ENCODE measurements at places on chromosomes 1 and 21.
A peak's percentile ranks its signal among the peaks of the same experiment; 100 is the strongest.

- no peak for DNase-seq
Measured at GRCh38 chr1:7535934-7536878, 234.9 kb upstream of the VAMP3 start.

GRCh38 chr1:159918352-159919200 lies 6.7 kb downstream of the TAGLN2 start:
- no peak for DNase-seq

- DNase-seq = no peak
Measured at GRCh38 chr1:6322161-6322560, 61.3 kb upstream of the GPR153 start.

- DNase-seq = no peak
Measured at GRCh38 chr1:213676736-213677135, 311.0 kb upstream of the PROX1 start.

GRCh38 chr1:90723590-90724108 lies 6.5 kb upstream of the BARHL2 start:
- DNase-seq = no peak

- no peak for DNase-seq
Measured at GRCh38 chr1:44757420-44757819, 17.8 kb downstream of the KIF2C start.

DNA sequence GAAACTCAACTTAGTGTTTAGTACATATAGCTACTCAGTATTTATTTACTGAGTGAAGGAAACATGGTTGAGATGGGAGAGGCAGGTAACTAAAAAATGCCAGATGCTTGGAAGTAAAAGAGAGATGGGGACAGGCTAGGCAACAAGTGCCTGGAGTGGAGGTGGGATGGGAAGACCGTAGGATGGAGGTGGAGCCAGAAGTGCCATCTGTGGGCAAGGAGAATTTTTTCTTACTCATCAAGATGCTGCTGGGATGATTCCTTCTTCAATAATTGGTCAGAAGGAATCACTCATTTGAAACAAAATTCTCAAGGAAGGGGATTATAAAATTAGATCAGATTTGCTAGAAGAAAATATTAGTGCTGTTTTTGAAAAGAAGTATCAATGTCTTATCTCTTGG lies 72.9 kb downstream of the IFI44 start:
- no peak for DNase-seq

GRCh38 chr1:83055391-83056170 lies 943.4 kb downstream of the TTLL7 start:
- no peak for DNase-seq

DNA sequence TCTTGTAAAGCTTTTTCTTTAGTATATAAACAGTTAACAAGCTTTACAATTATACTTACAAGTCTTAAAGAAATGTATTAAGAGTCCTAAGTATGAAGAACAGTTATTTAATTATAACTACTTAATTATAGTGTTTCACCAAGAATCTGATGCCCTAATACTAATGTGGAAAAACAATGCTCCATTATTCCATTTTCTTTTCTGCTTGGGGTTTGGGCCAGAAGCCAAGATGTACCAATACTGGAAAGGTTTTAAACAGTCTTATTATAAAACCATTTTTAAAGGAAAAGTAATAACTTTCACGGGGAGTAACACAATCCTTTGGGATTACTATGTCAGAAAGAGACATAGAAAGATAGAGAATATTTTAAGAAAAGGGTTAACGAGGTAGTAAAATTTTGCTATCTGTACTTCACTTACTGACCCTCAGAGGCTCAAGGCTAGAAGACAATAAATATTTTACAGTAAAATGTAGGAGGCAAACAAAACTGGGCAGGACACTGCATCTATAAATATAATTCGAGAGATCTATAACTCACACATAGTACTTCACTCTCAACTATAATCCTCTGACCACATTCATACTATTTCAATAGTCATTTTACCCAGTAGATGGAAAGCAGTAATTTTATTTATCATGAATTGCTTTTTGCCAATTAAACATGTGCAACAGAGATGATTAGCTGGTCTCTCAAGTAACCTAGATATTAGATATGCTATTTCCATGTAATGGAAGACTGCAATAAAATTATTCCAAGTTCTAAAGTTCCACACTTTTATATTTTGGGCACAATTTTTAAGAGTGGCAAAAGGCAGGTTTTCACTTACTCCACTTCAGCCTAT lies 63.9 kb downstream of the LTN1 start:
- no peak for DNase-seq

DNA sequence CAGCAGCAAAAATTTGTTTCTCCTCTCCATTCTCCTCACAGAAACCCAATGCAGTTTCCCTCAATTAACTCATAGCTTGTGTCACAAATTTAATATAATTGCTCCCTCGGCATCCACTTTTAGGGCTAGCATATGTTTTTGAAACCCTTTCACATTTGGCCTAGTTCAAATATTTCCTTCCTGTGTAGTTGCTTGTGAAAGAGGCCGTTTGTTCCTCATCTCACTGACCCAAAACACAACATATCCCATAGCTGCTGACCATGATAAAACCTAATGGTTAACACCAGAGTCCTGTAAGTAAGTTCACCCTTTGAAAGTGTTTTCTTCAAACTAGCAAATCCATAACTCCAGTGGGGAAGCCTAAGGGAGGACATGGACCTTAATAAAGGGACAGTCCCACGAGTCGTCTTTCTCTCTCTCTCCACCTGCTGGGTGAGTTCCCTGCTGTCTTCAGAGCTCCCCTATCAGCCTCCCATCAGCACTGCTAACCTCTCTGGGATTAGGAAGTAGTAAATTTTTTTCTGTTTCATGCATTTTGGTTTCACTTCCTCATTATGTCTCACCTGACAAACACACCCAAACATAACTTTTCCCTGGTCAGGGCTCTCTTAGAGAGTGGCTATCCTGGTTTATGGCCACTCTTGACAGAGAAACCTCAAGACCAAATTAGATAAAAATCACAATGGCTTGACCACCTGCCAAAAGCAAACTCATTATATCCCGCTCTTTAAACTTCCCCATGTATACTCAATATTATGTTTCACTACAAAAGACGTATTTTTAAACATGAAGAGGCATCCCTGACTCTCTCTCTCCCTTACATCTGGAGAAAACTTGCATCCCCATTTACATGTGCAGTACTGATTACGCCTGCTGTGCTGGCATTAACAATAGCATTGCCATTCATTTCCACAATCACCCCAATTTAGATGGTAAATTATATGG lies 177.7 kb upstream of the HP1BP3 start:
- DNase-seq = peak; percentile 58

DNA sequence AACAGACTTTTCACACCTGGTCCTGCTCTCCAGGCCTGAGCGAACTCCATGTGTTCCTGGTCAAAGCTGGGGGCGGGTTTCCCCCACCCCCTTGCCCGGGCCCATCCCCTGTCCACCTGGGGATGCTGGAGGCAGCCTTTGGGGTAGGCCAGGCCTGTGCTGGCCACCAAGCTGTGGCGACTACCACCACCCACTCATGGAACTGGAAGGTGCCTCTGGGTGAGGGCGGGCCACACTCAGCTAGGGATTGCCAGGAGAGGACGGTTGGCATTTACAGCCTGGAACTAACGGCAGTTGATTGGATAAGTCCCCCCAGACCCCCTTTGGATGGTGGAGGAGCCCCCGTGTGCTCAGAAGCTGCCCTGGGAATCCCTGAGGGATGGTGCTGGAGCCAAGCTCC lies 7.9 kb downstream of the S100B start:
- no peak for DNase-seq

- DNase-seq = no peak
Measured at GRCh38 chr1:29485096-29485925, 249.0 kb downstream of the PTPRU start.

DNA sequence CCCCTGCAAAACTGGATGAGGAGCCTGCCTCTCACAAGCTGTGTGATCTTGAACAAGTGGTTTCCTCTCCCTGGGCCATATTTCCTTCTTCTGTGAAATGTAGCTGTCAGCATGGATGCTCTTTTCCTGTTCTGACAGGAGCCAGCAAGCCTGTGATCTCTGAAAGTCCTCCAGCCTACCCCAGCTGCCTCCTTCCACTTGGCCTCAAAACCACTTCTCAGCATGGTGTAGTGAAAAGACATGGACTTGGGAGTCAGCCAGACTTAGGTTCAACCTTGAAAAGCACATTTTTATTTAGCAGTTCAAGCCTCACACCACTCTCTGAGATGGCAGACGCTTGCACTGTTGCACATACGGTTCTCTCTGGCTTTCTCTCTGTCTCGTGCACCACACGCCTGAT lies 292.9 kb upstream of the DUSP10 start:
- DNase-seq = no peak

DNA sequence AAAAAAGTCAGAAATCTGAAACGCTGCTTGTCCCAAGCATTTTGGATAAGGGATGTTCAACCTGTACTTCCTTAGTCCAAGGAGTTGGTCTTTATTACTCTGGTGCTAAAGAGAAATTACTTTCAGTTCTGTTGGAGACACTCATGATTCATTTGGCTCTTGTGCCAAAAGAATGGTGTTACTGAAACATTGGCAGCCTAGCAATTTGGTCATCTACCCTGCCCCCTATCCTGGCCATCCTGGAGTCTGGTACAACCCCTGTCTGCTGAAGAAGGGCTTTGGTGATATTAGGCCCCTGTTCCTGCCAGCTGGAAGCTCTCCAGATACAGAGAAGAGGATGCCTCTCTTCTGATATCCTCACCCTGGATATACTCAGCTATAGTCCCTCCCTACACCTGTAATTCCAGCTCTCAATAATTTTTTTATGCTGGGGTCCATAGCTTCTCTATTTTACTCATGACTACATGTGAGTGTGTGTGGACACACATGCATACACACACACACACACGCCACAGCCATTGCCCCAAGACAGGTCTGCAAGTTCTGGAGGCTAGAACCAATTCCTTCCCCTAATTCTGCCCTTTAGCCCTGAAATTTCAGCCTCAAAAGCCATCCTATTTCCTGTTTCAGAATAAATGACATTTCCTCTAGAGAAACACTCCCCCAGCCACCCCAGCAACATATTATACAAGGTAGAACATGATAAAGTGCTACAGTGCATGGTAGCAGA lies 40.0 kb downstream of the LHX8 start:
- no peak for DNase-seq

DNA sequence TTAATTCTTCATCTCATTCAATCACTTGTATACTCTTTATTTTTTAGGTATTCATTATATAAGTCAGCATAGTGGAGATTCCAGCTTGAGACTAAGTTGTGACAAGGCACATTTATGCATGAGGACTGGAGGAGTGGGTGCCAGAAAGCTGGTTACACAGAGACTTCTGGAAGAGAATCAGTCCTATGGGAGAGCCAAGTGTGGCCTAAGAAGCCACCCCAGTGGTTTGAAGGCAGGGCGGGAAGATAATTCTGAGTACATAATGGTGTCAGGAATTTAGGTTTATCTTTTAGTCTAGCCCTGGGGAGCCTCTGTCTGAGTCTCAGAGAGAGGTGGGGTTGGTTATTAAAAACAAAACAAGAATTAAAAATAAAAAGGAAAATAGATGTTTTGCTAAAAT lies 83.0 kb downstream of the SPAG17 start:
- no peak for DNase-seq

DNA sequence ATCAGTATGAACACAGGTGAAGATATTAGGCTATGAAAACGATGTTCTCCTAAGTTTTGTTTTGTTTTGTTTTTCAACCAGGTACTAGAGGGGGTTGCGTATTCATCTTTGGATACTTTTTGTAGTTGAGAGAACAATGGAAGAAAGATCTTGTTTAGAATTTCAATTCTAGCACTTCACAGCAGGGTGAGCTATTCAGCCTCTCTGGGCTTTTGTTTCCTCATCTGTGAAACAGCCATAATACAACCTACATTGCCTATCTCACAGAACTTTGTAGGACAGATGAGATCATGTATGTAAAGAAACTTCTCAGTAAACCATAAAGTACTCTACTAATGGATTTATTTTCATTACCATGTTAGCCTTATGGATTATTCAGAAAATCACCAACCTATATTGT lies 199.5 kb downstream of the GPATCH2 start:
- no peak for DNase-seq

DNA sequence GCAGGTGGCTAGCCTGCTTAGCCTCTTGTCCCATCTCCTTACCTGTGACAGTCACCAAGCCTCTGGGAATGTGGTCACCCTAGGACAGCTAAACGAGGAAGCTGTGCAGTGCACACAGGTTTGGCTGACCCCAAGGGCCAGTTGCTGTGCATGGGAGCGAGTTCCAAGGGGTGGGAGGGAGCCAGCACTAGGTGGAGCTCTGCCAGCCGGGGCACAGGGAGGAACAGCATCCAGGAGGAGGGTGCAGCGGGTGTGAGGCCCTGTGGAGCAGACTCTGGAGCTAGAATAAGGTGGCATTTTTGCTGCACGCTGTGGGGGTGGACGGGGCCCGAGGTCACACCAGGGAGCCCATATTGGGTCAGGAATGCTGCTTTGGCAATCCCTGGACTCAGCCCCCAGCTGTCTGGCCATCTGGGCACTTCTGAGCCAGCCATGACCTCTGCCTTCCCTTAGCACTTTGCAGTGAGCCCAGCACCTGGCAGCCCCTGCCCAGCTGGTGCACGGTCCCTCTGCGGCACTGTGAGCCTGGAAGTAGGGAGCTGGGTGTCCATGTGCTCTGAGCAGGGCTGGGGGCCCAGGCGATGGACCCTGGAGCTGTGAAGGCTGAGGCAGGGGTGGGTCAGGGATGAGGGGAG lies 8.7 kb downstream of the PDXK start:
- no peak for DNase-seq

GRCh38 chr1:115678141-115678540 lies 36.4 kb downstream of the VANGL1 start:
- no peak for DNase-seq

DNA sequence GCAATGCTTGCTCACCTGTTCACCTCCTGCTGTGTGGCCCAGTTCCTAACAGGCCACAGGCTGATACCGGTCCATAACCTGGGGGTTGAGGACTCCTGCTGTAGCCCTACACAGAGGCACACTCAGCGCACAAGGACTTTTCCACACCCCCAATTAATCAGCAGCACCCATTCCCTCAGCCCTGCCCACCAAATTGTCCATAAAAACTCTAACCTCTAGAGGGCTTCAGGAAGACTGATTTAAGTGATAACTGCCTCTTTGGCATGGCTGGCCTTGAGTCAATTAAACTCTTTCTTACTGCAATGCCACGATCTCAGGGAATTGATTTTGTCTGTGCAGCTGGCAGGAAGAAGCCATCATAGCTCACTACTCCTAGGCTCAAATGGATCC lies 71.3 kb upstream of the MUTYH start:
- no peak for DNase-seq

DNA sequence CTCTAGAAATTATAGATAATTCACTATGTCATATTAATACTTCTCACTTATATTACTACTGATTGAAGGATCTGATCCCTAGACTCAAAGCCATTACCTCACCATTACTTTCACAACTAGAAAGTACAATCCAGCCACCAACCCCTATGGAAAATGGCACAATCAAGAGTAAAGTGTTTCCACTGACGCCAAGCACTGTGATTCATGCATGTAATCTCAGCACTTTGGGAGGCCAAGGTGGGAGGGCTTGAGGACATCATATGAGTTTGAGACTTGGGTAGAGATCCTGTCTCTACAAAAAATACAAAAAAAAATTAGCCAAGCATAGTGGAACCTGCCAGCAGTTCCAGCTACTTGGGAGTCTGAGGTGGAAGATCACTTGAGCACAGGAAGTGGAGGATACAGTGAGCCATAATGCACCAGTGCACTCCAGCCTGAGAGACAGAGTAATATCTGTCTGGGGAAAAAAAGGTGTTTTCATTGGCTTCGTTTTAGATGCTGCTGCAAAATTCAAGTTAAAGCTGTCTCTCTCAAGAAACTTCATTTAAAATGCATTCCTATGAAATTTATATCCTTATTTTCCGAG lies 126.5 kb downstream of the AKT3 start:
- peak; percentile 57 for DNase-seq
